Thymus (tissue), 14 donors: ENCODE measurements at places on chromosomes 3 and 15.

- no peak for DNase-seq
Measured at GRCh38 chr3:85516146-85516545, 557.4 kb downstream of the CADM2 start.

DNA sequence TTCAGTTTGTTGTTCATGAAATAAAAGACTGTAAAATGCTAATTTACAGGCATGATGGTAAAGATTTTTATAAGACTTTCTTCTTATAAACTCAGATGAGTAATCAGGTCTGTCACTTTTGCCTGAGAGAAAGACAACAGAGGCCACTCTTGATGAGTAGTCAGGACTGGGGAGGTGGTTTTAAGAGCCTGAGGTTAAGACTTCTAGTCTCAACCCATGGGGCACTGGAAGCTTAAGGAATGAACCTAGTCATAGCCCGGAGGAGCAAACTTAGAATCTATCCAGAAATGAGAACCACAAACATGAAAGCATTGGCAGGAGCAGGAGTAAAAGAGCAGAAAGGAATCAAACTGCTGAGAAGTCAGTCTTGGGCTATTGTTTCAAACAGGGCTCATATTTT, 846.3 kb upstream of the ARPP21 start:
- DNase-seq, result no peak

DNA sequence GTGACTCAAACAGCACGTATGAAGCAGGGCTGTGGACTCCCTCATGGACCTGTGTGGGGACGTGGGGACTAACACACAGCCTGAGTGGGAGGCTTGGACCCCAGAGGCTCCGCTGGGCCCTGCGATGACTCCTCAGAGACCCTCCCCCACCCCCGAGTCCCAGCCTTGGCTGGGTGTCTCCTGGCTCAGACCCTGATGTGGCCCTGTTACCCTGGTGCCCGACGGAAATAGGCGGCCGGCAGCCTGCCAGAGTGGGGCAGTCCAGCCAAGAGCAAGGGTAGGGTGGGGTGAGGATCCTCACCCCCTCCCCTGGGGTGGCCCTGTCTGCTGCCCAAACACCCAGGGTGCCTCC, 15.3 kb downstream of the TNK2 start:
- DNase-seq, result no peak

DNA sequence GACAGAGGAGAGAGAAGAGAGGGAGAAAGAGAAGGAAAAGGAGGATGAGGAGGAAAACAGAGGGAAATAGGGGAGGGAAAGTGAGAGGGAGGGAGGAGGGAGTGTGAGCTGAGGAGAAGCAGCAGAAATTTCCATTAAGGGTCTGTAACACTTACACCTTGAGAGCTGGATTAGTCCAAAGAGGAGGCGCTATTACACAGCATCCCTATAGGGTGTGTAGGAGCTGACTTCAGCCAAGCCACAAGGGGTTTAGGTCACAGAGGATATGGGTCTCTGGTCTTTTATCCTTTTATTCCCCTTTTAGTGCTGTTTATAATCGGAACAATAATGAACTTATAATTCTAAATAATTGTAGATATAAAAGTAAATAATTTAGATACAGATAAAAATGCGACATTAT, 230.4 kb downstream of the GABRG3 start:
- no peak for DNase-seq

- no peak for DNase-seq
Measured at GRCh38 chr15:41948490-41948889, 23.9 kb downstream of the EHD4 start.

- no peak for DNase-seq
Measured at GRCh38 chr3:177476921-177477435, 279.7 kb upstream of the TBL1XR1 start.

GRCh38 chr3:56833022-56833421, 31.3 kb upstream of the ARHGEF3 start:
- no peak for DNase-seq

DNA sequence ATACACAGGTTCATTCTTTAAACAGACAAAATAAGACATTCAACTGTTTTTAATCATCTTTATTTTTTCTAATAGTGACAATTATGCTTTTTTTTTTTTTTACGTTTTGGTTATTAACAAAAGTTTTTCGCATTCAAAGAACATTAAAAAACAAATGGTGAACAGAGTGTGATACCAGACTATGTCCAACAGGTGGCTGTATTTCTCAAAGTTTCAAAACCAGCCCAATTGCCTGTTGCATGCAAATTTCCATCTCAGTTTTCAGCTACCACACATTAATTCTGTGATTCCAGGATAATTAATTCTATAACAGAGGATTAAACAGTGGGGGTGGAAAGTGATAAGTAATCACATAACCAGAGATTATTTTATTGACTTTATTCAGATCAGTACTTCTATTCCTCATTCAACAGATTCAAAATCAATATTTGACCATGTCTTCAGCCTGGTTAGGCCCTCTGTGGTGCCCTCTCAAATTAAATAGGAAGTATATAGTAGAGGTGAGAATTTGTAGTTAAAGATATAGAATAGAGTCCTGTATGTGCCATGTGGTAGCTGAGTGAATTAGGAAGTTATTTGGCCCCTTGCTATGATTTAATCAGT, 122.2 kb upstream of the DCBLD2 start:
- DNase-seq, result no peak

DNA sequence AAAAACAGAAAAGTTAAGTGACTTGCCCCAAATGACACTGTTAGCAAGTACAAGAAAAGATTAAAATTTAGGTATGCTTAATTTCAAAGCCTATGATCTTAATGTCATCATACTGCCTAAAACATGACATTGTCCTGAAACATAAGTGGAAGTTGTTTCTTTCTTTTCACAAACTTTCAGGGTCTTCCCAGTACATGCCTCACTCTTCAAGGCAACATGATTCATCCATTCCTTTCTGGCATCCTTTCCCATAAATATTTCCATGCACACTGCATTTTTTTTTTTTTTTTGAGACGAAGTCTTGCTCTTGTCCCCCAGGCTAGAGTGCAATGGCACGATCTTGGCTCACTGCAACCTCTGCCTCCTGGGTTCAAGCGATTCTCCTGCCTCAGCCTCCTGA, 42.5 kb upstream of the KPNA4 start:
- no peak for DNase-seq

DNA sequence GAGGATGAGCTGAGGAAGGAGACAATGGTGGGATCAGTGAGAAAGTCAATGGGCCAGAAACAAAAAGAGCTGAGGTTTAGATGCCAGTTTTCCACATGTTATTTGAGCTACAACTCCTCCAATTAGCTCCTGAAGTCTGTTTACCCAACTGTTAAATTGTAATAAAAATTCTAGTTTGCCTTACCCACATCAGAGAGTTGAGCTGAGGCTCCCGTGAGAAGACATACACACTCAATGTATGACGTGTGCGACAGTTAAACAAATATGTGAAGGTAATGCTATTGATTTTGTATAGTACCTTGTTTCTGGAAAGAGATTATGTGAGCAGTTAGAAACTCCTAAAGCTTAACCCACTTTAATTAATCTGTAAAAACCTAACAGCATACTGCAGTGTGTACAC, 318.1 kb upstream of the GRM7 start:
- DNase-seq, result no peak

- DNase-seq, result no peak
Measured at GRCh38 chr3:158711886-158712285, 20.4 kb downstream of the RARRES1 start.

DNA sequence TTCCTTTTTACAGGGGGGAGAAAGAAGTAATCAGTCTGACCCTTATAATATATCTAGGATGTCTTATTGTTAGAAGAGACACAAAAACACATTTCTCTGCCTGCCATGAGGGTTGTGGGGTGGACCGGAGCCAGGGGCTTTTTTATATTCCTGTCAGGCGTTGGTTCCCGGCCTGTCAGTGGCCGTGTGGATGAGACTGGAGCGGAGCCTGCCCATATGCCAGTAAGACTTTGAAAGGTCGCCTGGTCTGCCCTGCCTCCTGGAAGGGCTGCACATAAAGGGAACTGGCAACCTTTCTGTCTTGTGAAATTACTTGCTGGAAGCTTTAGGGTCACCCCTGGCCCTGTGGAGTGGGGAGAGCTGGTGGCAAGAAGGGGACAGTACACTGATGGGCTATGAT, 34.7 kb downstream of the MAP3K13 start:
- DNase-seq, result no peak

DNA sequence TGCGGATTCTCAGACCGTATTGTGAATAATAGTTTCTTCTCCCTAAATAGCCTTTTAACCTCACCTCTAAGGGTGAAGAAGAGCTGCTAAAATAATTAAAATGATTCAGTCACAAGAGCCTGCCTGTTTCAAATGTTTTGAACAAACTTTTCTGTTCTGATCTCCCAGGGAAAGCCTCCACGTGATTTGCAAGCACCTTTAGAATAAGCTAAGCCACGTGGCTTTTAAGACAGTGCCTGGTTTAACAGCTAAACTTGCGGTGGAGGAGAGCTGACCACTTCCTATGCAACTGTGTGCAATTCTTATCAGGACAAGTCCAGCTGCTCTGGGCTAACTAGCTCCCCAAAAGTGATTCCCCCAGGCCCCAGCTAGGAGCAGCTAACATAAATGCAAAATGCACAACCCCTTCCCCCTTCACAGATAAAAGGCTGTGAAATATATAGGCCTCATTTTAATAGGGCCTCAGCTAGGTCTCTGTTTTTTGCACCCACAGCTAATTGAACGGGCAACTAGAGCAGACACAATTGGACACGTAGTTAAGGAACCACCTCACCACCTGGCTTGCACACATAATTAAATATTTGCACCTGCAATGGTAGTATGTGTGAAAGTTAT, 401.2 kb upstream of the NR2F2 start:
- no peak for DNase-seq

- DNase-seq, result no peak
Measured at GRCh38 chr3:9703736-9704346, at the start of gene CPNE9. TSS of gene CPNE9 (plus strand) at chr3:9703833. CDS start at chr3:9703997, 164 bp downstream.

DNA sequence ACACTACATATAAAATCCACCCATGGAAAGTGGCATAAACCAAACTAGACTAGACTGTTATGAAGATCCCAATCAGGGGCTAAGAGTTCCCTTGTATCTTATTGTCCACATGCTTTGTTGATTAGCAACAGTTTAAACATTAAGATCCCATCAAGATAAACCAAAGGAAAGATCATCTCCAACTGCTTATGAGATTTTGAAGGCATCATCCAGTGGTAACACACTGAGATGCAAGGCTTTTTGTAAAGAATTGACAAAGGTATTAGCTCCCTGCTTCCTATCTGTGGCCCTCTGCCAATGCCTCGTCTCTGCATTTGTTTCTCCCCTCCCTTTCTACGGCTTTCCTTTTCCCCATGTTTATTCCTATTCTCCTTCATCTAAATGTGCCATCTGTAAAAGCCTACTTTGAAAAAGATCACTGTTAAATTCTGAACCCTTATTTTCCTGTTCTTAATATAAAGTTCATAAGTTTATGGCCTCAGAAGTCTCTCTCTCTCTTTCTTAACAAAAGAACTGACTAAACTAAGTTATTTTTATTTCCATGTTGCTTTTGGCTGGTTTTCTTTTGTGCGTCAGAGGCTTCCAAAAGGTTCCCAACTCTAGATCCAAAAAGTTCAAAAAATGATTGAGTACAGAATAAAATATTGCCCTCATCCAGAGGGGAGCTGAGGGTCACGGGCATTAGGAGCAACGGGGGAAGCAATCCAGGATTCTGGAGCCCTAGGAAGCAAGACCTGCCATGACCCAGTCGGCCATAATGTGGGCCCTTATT, 5.5 kb downstream of the PLD1 start:
- DNase-seq, result no peak

GRCh38 chr3:128416578-128417211, 50.0 kb downstream of the DNAJB8 start:
- no peak for DNase-seq

DNA sequence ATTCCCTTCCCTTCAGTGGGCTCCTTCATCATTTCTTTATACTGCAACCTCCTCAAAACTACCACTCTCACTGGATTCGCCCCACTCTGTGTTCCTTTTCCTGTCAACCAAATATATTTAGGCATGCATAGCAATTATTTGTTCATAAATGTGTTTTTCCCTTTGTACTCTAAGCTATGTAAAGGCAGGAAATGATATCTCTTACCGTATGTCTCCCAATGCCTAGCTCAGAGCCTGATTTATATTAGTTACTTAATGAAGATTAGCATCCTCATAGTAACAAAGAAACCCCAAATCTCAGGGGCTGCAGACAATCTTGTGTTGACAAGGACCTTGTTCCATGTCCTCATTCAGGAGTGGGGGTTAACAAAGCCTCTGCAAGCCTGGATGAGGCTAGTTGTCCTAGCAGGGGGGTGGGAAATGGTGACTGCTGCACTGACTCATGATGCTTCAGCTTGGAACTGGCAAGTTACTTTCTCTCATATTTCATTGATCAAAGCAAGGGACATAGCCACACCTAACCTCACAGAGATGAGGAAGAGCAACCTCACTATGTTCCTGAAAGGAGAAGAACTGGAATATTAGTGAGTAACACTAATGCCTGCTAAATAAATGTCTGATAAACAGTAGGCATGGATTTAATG, 15.2 kb downstream of the PHLDB2 start:
- no peak for DNase-seq

GRCh38 chr15:67879440-67880129, 39.7 kb upstream of the RNU6-1 start:
- no peak for DNase-seq

DNA sequence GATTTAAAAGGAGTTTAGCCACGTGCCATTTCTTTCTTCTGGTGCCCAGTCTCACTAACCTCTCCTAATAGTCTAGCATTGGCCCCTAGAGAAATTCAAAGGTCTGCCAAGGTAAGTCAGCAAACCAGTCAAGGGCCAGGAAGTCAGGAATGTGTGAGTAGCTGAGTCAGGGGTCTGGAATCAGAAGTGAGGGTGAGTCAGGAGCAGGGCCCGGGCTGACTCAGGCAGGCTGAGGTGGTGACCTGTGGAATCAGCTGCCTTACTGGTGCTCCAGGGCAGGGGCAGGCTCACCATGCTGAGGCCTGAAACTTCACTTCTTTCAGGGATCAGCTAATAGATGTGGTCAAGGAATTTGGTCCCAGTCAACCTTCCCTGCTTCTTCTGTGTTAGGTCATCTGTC, 105.8 kb upstream of the MYZAP start:
- DNase-seq, result no peak

DNA sequence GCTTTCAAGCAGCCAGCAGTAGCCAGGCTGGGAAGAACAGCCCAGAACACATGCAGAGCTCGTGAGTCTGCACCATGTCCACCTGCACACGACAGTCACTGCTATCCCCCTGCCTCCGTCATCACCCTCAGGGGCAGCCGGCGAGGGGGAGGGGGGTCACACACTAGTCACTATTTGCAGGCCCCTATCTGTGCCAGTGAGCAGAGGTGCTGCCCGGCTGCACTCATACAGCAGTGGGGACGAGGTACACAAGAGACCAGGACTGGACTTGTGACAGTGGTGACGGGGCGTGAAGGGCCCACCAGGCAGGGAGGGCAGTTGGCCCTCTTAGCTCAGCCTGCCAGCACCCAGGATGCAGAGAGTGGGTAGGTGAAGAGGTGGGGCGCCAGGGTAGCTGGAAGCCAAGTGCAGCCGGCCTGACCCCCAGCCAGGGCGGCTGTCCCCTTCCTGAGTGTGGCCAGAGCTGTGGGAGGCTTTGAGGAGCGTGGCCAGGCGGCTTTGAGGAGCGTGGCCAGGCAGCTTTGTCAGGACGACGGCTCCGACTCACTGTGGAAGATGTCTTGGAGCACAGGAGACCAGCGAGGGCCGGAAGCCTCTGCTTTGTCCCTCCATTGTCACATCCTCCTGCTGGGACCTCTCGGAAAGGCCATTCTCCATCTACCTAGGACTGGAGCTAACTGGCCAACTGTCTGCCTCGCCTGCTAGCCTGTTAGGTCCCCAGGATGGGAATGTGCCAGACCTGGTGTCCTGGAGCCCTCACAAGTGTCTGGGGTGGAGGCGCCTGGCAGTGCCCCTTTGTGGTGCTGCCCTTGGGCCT, 52.1 kb upstream of the FGD5 start:
- DNase-seq, result no peak

GRCh38 chr15:50137330-50137761, 18.3 kb upstream of the ATP8B4 start:
- no peak for DNase-seq

- DNase-seq, result no peak
Measured at GRCh38 chr3:56064684-56065083, 403.6 kb downstream of the ERC2 start.
